Body of pancreas (tissue), 4 donors: ENCODE measurements at places on chromosomes 3 and 15. TPM values are rescaled to one million over a fixed set of nuclear protein-coding genes. Genes with fewer than 3 reads are reported as not detected.

The CLRN1 gene
- not detected for total RNA-seq

The DAZL gene
- not detected for total RNA-seq

The ALPK3 gene
- 7.8 TPM for total RNA-seq

- DNase-seq: no peak
Observed at GRCh38 chr3:184092199-184092598, 4.7 kb upstream of the HTR3E start.

- no peak for DNase-seq
Observed at GRCh38 chr3:111311126-111311525, 230.9 kb upstream of the CD96 start.

DNA sequence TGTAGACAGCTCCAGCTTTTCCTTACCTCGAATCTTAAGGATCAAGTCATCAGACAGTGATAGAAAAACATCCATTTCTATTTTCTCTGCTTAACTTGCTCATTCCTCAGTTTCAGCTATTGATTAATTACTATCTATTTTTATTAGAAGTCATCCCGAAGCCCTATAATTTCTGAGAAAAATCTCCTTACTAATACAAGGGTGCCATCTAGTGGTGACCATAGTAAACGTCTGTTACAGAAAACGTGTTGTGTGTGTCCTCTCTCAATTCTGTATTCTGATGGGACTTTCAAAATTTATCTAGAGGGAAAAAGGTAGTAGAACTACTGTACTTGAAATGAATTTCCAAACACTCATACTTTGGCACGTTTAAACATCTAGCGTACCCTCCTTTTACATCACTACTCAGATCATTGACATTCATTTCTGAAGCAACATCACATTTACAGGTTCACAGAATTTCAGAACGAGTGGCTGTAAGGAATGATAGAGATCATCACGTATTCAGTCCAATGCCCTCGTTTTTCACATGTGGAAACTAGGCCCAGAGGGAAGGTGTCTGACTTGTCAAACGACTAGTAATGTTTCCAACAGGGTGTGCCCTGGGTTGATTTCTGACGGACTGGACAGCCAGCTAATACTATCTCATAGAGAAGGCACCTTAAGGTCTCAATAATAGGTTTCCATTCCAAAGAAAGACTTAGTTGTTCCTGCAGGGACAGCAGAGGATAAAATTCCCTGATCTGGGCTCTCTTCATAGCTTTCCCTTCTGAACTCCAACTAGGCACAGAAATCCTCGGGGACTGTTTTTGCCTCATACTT lies 25.6 kb downstream of the HACD2 start:
- DNase-seq: peak; percentile 32

DNA sequence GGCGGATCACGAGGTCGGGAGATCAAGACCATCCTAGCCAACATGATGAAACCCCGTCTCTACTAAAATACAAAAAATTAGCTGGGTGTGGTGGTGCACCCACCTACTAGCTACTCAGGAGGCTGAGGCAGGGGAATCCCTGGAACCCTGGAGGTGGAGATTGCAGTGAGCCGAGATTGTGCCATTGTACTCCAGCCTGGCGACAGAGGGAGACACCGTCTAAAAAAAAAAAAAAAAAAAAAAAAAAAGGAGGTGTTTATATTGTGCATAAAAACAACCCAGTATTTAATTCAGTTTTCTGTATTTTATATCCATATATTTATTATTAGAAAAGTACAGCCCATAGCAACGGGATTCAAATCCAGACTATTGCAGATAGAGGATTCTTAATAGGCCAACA lies 129.1 kb upstream of the SOX2 start:
- no peak for DNase-seq
